Activated T-cell treated with anti-CD3 and anti-CD28 coated beads for 4 hours (primary cell): ENCODE measurements at places on chromosomes 4 and X.

- DNase-seq: no peak
These were observed 297 bp upstream of the MTMR8 start for GRCh38 chrX:64395568-64395929.

GRCh38 chr4:94244087-94244828, 36.6 kb downstream of the SMARCAD1 start:
- no peak for DNase-seq

- no peak for DNase-seq
These were observed 208.1 kb upstream of the TET2 start for GRCh38 chr4:104938624-104939023.

GRCh38 chrX:108361316-108361715, 76.9 kb downstream of the COL4A6 start:
- DNase-seq: no peak

- DNase-seq: no peak
These were observed 167.9 kb downstream of the SMIM20 start for GRCh38 chr4:26081795-26082498.

DNA sequence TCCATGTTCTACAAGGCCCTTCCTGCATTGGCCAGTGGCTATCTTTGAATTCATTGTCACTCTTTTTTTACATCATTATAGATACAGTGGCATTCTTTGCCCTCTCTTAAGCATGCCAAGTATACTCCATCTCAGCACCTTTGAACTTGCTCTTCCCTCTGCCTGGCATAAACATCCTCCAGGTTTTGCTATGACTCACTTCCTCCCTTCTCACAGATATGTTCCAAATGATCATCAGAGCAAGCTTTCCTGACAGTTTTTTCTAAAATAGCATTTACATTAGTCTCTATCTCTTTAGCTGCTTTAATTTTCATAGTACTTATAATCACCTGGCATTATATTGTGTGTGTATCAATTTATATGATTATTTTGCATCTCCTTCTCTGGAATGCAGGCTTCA, 553.3 kb upstream of the MAGEB2 start:
- no peak for DNase-seq

- no peak for DNase-seq
These were observed 36.1 kb downstream of the DHRSX start for GRCh38 chrX:2464677-2465166.

DNA sequence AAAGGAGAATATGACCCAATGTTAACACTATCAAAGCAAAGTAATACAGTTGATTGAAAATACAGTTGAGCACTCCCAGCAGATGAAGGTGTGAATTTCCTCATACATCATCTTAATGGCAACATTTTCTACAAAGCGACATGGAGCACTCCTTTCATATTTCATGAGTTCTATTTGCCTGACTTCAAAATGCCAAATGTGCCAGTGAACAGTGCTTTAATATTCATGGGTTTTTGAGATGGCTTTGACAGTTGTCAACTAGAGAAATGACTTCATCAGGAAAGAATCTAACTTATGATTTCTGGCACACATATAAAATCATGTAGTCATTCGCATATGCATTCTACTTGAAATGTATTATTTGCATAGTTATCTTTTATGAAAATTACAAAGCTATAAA, 222.4 kb downstream of the GALNTL6 start:
- DNase-seq: no peak

DNA sequence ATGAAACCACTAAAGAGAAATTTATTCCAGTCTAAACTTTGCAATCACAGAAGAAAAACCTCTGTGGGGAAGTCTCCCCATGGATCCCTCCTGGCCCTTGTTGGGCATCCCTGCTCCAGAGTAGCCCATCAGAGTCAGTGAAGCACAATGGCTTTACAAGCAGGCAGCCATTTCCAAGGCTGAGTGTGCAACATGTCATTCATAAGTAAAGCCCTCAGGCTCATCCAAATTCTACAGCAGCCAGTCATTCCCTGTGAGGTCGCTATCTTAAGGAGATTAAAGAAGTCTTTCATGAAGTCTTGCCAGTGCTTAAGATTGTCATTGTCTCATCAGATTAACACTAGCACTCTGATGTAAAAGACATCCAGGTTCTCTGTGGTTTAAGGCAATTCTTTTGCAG, 17.0 kb upstream of the MAPK10 start:
- no peak for DNase-seq

- DNase-seq: no peak
These were observed 43.9 kb upstream of the GC start for GRCh38 chr4:71827826-71828225.

- no peak for DNase-seq
These were observed 37.3 kb downstream of the AFF2 start for GRCh38 chrX:148537556-148538182.

GRCh38 chr4:6941796-6942195, 32.2 kb downstream of the TBC1D14 start:
- DNase-seq: no peak

DNA sequence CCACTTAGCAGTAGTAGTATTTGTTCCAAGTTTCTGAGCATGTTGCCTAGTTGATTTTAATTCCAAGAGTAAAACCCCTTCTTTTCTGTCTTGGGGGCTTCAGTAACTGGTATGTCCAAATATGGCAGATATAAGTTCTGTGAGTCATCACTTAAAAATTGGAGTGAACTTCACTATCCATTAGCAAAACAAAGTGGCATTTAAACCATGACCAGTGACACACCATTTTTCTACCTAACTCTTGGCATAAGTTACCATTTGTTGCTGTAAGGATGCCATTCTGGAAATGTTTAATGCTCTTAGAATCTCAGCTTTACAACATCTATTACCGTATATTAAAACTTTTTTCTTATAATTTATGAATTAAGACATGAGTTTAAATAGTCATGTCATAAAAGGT, 102.0 kb downstream of the CBR4 start:
- DNase-seq: no peak

DNA sequence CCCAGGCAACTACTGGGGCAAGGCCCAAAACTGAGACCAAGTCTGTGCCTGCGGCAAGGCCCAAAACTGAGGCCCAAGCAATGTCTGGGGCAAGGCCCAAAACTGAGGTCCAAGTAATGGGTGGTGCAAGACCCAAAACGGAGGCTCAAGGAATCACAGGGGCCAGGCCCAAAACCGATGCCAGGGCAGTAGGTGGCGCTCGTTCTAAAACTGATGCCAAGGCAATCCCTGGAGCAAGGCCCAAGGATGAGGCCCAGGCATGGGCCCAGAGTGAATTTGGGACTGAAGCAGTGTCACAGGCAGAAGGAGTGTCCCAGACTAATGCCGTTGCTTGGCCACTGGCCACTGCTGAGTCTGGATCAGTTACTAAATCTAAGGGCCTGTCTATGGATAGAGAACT, 2.7 kb downstream of the GPRASP2 start:
- DNase-seq: no peak

DNA sequence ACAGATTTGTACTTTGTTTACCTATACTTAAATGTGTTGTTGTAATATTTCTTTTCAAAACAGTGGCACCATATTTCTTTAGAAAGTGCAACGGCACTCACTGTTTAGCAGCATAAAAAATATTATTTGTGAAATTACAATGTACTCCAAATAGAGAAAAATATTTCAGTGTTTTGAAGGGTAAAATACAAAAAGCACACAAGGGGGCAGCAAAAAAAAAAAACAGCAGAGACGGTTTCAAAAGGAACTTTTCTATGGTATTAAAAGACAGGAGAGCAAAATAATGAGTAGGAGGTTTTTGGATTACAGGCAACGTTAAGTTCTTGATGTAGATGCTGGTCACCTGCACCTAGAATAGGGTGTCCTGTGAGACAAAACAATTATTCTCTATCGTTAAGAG, 2.0 kb downstream of the NUDT11 start:
- DNase-seq: no peak

DNA sequence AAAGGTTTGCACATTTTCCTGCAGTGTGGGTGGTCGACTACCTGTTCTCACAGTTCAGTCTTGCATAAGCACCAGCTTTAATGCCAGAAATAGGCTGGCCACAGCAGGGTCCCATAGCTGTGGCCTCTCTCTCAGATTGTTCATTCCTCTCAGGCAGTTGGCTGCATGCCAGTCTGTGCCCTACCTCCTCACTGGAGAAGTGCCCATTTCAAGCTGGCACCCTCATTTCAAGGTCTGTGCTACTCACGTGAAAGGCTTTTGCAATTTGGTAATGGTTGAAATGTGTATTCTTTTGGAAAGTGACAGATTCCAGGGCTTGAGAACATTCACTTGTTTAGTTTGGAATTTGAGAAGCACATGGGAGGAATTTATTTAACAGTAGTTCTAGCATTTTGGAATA, 28.9 kb upstream of the MTMR1 start:
- DNase-seq: no peak

DNA sequence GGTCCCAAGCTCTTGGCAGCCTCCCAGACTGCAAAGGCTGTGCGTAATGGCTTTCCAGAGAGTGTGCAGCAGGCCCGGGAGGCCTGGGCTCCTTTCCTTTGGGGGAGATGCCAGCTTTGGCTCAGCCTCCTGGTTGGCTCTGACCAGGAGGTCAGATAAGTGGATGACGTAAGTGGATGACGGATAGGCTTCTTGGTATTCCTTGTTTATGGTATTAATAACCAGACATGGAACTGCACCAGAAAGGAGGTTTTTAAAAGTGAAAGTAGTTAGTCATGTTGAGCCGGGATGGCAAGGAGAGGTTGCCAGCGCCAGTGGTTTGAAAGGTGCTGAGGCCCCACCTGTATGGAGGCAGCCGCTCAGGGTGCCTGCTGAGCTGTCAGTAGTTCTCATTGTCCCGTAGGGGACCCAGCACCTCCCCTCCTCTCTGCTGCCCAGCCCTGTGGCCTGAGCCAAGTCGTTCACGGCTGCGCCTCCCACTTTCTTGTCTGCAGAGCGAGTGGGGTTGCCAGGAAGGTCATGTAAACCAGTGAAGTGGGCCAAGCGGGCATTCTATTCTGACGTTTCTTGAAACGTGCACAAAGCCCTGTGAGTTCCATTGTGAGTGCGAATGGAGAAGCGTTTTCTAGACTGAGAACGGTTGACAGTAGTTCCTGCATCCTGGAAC, 28.7 kb upstream of the STOX2 start:
- no peak for DNase-seq

DNA sequence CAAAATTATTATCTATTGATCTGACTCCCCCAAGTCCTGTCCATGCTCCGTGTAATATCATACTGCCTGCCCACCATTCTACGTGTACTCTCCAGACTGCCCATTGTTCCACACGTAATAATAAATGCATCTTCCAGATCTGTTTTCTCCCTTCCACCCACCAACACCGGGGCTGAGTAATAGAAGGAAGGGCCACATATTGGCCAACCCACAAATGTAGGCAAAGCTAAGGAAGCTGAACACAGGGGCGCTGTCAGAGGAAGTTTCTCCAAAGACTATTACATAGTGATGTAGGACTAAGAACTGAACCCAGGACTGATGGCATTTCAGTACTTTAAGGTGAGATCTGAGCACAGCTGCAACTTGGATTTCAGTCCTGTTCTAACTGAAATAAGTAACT, 135.8 kb upstream of the GUCY1A1 start:
- DNase-seq: no peak

GRCh38 chr4:75629239-75629638, 1.1 kb downstream of the CDKL2 start:
- no peak for DNase-seq

DNA sequence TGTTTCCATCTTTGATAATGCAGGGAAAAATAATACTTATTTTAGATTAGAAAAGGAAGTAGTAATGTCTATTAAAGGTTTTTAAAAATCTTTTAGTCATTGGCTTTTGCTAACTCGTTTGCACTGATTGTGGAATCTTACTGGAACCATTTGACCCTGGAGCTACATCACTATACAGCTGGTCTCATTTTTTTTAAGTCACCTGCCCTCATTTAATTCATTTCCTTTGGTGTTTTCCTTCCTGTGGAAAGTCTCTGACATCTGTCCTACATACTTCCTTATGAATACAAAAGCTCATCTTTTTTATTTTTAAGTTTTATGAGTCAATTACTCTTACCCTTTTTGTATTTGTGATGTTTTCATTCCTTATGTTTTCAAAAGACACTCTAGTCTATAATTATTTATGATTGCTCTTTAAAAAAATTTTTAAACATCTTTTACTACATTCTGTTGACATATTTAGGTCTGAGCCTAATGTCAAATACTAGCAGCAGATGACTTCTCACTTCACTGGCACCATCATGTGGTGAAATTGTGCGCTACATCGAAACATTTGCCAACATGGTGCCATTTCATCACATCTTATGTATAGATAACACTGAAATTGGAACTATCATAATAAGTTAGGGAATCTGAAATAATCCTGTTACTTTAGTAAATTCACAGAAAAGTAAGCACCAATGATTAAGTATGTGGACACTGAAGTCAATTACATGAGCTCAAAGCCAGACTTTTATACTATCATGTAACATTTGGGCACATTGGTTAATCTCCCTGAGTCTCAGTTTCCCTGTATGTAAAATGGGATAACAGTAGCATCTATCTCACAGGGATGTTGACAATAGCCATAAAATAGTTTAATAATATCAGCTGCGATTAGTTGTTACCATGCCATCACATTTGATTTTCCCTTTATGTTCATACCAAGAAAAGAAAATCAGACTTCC, 9.4 kb upstream of the MMAA start:
- peak; percentile 69 for DNase-seq

DNA sequence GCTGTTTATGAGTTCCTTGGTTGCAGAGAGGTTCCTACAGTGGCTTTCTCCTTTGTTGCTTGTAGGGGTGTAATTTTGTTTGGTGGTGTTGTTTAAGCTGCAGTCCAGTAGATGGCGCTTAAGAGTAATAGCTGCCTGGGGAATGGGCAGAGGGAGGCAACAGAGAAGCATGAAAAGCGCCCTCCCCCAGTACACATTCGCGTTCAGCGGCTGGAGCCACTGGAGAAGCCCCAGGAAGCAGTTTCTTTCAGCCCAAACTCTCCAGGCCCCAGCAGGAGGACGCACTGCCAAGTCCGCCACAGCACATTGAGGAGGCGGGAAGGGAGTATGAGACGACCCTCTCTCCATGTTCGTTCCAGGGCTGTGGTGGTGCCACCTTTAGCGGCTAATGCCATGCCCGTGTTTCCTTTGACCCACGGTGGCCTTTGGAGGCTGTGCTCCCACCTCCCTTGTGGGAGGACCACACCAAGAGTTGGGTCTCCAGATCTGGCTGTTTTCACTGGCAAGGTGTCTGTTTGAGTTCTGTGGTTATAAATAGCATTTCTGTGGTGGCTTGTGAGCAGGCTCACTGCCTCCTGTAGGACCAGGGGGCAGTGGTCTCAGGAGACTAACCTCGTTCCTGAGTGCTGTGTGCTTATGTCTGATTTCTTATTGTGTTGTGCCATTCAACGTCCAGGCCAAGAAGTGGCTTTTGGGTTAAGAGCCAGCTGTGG, 252.3 kb downstream of the ARHGAP10 start:
- no peak for DNase-seq
